Non-pigmented ciliary epithelial cell (primary cell): ENCODE measurements at places on chromosomes 3 and 15.
A peak's percentile ranks its signal among the peaks of the same experiment; 100 is the strongest.

DNA sequence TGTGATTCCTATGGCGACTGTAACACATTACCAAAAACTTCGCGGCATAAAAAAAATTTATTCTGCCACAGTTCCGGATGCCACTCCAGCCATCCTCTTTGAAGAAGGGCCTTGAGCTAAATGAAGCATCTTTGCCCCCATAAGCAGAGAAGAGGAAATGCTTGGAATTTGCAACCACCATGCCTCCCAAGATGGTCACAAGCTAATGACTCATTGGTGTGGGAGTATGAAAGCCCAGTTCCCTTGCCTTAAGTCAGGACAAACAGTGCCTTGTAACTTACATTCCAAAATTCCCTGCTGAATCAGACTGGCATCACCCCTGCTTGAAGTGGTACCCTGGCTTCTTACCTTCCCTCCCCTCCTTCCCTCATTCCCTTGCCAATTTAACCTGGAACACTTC is 1077.4 kb downstream of the EPHA3 start:
- DNase-seq: peak; percentile 11

GRCh38 chr3:143496191-143496590 is 352.1 kb downstream of the SLC9A9 start:
- DNase-seq: no peak

GRCh38 chr3:32447865-32448400 is 54.7 kb downstream of the CMTM6 start:
- no peak for DNase-seq

DNA sequence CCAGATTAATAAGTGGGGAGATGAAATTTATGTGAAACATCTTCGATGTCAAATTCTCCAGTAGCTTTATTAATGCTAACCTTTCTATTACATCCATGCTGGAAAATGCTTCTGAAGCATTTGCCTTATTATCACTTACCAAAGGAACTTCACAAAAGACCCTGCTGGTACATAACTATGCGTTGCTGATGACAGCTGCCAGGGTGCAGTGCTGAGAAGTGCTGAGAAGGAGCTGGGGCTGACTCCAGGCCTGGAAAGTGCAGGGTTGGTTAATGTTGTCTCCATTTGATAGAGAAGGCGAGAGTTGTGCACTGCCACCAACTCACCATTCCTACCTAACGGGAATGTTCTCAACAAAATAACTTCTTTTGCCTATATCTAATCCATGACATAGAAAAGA is 736.0 kb upstream of the NR2F2 start:
- DNase-seq: no peak

- no peak for DNase-seq
Measured at GRCh38 chr15:59940928-59941327, 63.2 kb upstream of the FOXB1 start.

- DNase-seq: no peak
Measured at GRCh38 chr15:57005244-57005643, 86.8 kb downstream of the TCF12 start.

GRCh38 chr3:29609328-29609811 is 328.5 kb downstream of the RBMS3 start:
- no peak for DNase-seq

DNA sequence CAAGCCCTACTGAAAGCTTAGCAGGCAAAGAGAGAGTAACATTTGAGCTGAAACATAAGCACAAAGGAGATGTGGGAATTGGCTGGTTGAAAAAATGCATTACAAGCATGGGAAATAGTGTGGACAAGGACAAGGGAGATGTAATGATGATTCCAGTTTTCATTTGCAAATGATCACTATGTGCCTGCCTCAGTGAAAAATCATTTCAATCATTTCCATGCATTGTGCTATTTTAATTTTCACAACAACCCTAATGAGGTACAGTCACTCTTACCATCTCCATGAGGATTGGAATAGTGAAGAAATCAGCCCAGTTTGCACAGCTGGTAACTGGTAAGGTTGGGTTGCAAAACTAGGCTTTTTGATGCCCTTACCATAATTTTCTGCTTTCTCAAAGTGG is 123.2 kb downstream of the ARNT2 start:
- DNase-seq: no peak

GRCh38 chr15:62337934-62338333 is 172.8 kb upstream of the C2CD4B start:
- no peak for DNase-seq

GRCh38 chr15:52717924-52718323 is 38.7 kb upstream of the ATOSA start:
- no peak for DNase-seq

- DNase-seq: no peak
Measured at GRCh38 chr3:135190658-135191057, 395.6 kb downstream of the EPHB1 start.

GRCh38 chr3:68504201-68504600 is 428.1 kb downstream of the TAFA4 start:
- DNase-seq: no peak

- DNase-seq: no peak
Measured at GRCh38 chr3:99730870-99731269, 86.8 kb upstream of the CMSS1 start.

DNA sequence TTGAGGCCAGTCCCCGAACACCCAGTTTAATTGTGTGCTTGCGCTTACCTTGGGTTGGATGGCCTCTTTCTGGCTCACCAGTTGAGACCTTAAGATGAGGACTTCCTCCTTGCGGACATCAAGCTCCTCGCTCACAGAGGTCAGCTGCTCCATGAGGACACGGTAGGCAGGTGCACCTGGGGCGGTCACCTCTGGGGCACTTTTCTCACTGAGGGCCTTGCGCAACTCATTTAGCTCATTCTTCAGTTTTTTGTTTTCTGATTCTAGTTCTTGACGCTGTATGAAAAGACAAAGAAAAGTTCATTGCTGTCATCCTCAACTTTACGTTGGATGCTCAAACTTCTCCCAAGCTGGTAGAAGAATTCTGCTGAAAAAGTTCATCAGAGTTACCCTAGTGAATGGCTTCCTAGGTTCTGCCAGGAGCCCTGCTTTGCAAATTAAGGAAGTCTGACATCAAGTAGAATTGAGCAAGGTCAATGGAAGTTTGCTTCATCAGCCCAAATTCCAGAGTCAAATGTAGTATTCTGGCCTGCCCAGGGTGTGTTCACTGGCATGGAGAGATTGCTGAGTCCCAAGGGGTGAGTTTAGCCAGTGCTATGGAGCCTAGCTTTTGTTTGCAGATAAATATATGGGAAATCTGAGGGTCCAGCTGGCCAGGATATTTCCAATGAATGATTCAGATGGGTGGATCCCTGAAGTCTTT is 55.8 kb upstream of the MYO5C start:
- no peak for DNase-seq

DNA sequence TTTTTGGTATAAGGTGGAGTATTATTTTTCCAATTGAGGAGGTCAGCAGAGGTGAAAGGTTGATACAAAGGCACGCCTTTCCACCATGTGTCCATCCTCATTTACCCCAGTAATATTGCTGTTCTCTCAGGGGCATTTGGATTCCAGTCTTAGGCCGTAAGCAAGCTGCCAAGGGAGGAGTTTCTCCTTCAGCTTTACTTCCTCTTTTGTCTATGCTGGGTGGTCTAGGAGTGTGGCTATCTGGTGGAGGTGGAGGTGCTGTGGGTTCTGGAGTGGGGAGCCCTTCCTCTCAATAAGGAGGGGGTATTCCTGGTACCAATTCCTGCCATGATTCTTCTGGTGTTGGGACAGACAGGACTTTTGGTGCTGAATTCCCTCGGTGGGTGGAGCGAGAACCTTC is 340.6 kb downstream of the KCNH8 start:
- no peak for DNase-seq

DNA sequence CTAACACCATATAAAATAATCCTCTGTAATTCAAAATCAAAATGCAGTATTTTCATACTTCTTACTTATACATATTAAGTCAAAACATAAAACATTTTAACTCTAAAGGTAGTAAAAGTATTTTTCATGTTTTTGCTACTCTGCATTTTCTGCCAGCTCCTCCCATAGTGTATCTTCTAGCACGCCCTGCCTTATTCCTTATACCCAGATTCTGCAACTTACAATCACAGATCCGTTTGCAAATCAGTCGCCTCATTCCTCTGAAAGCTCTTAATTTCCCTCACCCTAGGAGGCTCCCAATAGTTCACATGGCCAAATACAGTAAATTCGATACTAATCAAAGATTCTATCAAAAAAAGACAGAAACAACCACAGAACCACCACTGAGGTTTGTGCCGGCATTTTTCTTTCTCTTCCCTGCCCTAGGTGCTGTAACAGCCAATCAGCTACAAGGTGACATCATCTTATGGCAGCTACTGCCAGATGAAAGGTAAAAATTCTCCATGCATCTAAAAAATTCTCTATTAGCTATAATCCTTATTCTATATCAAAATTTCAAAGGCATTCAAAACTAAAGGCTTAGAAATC is 72.9 kb downstream of the CLASP2 start:
- no peak for DNase-seq

GRCh38 chr15:100881573-100882336 is 2.1 kb downstream of the ALDH1A3 start:
- DNase-seq: no peak

- no peak for DNase-seq
Measured at GRCh38 chr3:8536096-8537056, 34.8 kb downstream of the LMCD1 start.

DNA sequence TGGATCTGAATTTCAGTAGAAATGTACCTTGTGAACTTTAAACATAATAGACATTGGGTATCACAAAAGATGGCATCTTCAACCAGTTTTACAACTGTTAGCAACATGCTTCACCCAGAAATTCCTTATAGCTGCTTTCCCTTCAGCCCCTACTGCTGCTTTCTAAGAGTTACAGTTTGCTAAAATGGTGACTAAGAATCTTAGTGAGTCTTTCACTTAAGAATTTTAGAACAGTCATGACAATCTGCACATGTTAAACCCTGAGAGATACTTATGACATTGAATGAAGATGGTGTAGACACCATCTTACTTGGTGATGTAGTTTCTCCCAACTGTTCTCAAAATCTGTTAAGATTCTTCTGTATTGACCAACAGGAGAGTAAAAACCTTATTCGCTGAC is 129.7 kb upstream of the UBE2E1 start:
- no peak for DNase-seq

GRCh38 chr3:32591186-32591585 is 20.5 kb upstream of the DYNC1LI1 start:
- DNase-seq: no peak

DNA sequence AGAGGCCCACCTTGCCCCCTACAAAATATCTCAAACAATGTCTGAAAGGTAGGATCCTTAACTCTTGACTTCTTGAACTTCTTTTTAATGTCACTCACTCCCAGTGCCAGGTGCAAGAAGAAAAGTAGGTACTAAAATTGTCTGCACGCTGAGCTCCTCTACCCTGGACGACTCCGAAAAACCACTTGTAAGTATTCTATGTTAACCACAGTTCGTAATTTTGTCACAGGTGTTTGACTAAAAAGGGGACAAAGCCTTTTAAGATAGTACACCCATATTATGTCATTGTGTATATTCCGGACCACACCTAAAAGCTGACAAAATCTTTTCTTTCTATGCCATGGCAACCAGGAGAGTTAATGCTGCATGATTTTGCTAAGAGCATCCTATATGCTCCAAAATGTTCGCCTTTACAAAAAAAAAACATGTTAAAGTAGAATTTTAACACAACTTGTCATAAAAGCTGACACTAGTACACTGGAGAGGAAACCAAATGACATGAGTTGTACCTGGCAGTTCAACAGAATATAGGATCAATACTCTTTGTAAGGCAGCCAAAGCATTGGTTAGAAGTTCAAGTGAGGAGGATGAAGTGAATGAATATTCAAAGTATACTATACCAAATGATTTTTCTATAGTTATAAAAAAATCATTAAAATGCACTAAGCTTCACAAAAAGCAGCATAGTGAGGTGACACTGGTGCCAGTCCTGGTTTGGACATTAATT is 210.5 kb downstream of the FOXP1 start:
- DNase-seq: no peak

DNA sequence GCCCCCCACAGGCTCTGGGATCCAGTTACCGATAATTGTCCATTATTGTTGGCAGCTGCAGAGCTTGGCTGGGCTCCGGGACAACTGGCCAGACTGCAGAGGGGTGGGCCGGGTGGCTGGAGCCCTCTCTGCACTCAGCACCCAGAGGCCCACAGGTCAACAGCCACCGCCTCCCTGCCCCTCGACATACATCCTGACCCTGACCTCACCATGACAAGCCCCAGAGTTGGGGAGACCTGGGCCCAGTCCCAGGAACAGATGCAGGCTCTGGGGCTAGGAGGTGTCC is 22.4 kb downstream of the PTH1R start:
- no peak for DNase-seq

GRCh38 chr3:118472586-118472985 is 562.1 kb downstream of the IGSF11 start:
- DNase-seq: no peak

DNA sequence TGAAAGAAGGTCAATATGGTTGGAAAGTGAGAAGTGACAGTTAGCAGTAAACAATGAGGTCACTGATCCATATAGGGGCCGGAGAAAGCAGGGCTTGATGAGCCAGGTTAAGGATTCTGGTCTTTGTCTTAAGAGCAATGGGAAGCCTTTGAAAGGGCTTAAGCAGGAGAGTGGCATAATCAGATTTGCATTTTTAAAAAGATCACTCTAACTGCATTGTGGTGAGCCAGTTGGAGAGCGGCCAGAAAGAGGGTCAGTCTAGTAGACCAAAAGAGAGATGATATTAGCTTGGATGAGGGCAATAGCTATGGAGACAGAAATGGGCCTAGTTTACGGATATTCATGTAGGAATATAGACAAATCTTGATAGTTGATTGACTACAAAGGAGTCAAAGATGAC is 46.6 kb downstream of the CPNE4 start:
- no peak for DNase-seq

DNA sequence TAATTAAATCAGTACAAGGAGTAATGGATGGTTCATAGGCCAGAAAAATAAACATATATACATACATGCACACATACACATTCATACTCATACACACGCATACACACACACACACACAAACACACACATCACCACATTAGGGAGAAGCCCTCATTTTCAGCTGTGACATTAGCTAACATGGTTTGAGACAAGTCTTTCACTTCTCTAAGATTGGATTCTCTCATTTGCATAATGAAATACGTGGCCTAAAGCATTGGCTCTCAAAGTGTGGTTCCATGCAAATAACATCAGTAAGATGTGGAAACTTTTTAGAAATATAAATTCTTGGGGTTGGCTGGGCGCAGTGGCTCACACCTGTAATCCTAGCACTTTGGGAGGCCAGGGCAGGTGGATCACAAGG is 452.6 kb downstream of the TAFA4 start:
- no peak for DNase-seq

GRCh38 chr3:86245360-86245759 is 745.6 kb downstream of the VGLL3 start:
- DNase-seq: no peak

GRCh38 chr15:86135041-86135440 is 55.4 kb downstream of the AGBL1 start:
- DNase-seq: no peak

DNA sequence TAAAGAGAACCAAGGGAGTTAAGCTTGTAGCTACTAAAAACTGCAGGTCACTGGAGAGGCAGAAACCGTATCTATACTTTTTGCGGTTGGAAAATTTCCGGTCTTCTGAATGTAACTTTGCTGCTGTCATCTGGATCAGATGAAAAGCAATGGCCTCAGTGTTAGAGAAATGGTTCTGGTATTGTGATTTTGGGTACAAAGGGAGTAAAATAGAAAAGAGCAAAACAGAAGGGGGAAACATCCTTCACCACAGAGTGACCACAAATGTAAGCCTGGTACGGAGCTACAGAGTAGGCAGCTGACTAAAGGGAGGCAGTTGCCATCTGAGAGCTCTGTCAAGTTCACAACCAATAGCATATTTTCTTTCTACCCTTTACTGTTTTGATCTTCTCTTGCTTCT is 5.6 kb downstream of the CD96 start:
- DNase-seq: no peak
